ENCODE measurements at places on chromosomes 7 and 10. TPM values are rescaled to one million over a fixed set of nuclear protein-coding genes. Genes with fewer than 3 reads are reported as not detected.

MAD1L1 gene
- total RNA-seq: 94.6 TPM

ASB4 gene
- total RNA-seq: 0.12 TPM

GRCh38 chr10:45380903-45381620, 7.0 kb downstream of the ALOX5 start:
- no peak overlapping the region for H3K4me3 ChIP-seq
- no peaks in the 10 kb centered on the region for H3K4me1 ChIP-seq
- DNase-seq: no peak
- no peaks in the 10 kb centered on the region for H3K27me3 ChIP-seq
- no peaks in the 10 kb centered on the region for H3K36me3 ChIP-seq

GRCh38 chr7:25216837-25217236, 11.4 kb downstream of the NPVF start:
- DNase-seq: no peak
- no peaks in the 10 kb centered on the region for H3K27me3 ChIP-seq
- no peaks in the 10 kb centered on the region for H3K4me1 ChIP-seq

DNA sequence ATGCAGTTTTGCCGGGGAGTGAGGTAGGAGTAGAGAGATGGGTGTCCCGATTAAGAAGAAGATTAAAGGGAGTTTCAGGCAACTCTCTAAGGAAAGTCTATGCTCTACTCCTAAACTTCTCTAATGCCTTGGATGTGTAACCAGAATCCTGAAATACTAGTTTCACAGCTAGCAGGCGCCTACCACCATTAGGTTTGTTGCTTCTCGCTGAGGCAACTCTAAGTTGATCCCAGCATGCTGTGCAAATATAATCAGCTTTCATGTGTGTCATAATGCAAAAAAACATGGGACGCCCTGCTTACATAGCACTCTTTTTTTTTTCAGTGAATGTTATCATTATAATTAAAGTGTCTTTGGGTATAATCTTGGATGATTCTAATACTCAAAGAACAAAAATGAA, 50.4 kb upstream of the FAM3C start:
- no peaks in the 10 kb centered on the region for H3K36me3 ChIP-seq
- H3K27me3 ChIP-seq: no peaks in the 10 kb centered on the region
- H3K27ac ChIP-seq: peak overlapping the region; percentile 3
- no peak overlapping the region for H3K4me3 ChIP-seq
- DNase-seq: no peak
- no peaks in the 10 kb centered on the region for H3K4me1 ChIP-seq

GRCh38 chr7:151157645-151158329, 9.7 kb downstream of the GBX1 start:
- no peak overlapping the region for H3K27ac ChIP-seq
- H3K36me3 ChIP-seq: no peaks in the 10 kb centered on the region
- DNase-seq: no peak
- no peaks in the 10 kb centered on the region for H3K4me1 ChIP-seq
- no peak overlapping the region for H3K4me3 ChIP-seq
- H3K27me3 ChIP-seq: no peaks in the 10 kb centered on the region

Data from testis (tissue), 5 donors.